Left colon (tissue), 2 donors: ENCODE measurements at places on chromosomes 5 and 9. TPM values are rescaled to one million over a fixed set of nuclear protein-coding genes. Genes with fewer than 3 reads are reported as not detected.
A peak's percentile ranks its signal among the peaks of the same experiment; 100 is the strongest.

DNA sequence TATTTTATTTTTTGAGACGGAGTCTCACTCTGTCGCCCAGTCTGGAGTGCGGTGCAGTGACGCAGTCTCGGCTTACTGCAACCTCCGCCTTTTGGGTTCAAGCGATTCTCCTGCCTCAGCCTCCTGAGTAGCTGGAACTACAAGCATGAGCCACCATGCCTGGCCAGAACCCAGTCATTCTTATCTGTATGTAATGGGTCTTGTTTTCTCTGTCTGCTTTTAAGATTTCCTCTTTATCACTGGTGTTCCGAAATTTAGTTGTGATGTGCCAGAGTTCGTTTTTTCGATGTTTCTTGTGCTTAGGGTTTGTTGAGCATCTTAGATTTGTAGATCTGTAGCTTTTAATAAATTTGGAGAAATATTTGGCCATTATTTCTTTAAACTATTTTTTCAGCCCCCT is 19.2 kb downstream of the SLC25A25 start:
- no peak for DNase-seq

GRCh38 chr5:122937914-122938313 is 92.5 kb downstream of the SNX24 start:
- peak; percentile 11 for DNase-seq

DNA sequence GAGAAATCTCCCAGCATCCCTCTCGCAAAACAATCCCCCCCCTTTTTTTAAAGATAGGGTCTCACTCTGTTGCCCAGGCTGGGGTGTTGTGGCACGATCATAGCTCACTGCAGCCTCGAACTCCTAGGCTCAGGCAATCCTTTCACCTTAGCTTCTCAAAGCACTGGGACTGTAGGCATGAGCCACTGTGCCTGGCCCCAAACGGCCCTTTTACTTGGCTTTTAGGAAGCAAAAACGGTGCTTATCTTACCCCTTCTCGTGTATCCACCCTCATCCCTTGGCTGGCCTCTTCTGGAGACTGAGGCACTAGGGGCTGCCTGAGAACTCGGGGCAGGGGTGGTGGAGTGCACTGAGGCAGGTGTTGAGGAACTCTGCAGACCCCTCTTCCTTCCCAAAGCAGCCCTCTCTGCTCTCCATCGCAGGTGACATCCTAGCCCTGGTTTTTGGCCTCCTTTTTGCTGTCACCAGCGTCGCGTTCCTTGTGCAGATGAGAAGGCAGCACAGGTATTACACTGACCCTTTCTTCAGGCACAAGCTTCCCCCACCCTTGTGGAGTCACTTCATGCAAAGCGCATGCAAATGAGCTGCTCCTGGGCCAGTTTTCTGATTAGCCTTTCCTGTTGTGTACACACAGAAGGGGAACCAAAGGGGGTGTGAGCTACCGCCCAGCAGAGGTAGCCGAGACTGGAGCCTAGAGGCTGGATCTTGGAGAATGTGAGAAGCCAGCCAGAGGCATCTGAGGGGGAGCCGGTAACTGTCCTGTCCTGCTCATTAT is 6.8 kb downstream of the CA9 start:
- no peak for DNase-seq

DNA sequence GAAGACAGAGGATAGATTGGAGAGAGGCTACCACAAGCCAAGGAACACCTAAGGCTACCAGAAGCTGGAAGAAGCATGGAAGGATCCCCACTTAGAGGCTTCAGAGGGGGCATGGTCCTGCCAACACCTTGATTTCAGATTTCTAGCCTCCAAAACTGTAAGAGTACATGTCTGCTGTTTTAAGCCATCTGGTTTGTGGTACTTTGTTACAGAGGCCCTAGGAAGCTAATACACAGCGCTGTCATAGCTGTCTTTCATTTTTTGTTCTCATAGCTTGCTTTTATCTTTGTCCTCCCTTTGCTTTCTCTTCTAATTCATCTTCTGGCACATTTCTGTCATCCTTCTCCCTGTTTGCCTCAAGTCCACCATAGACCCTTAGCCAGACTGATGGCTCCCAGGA is 104.5 kb downstream of the ATP10B start:
- no peak for DNase-seq

DNA sequence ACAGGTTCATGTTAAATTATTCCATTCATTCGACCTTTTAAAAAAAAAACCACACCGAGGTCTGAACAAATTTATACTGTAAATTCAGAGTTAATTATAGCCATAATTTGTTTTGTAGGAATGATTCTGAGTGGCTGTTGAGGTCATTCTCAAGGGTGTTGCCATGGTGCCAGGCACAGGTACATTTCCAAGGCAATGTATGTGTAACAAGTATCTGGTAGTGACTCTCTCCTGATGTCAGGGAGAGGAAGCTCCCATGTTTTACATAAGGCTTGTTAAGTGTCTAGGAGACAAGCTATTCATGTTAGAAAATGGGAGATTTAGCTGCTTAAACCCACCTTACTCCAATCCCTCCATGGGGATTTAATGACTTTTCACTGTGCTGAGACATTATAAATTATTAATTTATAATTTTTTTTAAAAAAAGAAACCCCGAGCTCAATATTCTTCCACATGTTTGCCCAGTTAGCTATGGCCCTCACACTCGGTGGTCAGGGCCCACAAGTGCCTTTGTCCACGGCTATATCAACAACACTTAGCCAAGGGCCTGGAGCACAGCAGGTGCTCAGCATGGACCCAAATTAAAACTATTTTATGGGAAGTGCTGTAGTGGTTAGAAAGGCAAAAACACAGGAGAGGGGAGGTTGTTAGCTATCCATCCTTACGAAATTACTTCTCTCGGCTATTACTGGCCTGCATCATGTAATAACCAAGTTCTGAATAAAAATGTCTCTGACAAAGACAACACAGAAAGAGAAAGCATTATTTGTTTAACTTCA is 154.6 kb upstream of the GNA14 start:
- no peak for DNase-seq

DNA sequence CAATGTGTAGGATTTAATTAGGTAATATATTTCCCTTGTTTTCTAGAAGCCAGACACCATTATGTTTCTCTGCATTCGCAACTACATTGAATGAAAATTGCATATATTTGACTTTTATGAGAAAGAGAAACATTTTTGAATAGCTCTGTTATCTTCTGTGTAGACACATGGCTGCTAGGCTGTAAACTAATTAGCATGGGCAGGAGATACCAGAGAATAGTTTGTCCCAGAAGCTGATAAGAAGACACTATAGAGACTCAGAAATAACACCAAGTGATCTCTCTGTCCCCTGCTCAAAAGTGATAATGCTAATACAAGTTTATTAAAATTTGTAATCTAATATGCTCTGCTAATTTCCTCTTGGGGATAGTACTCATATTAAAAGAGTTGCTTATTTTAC is 198.0 kb upstream of the TUSC1 start:
- no peak for DNase-seq

- DNase-seq = no peak
Measured at GRCh38 chr5:96852759-96853158, 23.5 kb upstream of the ERAP2 start.

GRCh38 chr9:97889941-97890887 is 32.1 kb downstream of the TRMO start:
- no peak for DNase-seq

OLFM1 gene
- 7.8 TPM for total RNA-seq

GRCh38 chr9:35835216-35835632 is 6.2 kb downstream of the TMEM8B start:
- DNase-seq = peak; percentile 39

GRCh38 chr5:144205141-144205551 is 34.5 kb downstream of the KCTD16 start:
- no peak for DNase-seq

- DNase-seq = no peak
Measured at GRCh38 chr5:79077680-79078365, 8.3 kb downstream of the BHMT2 start.

- DNase-seq = no peak
Measured at GRCh38 chr9:21357479-21358460, 7.1 kb upstream of the IFNA6 start.

CARD9 gene
- 0.52 TPM for total RNA-seq

GRCh38 chr9:20995616-20996015 is 35.8 kb downstream of the HACD4 start:
- DNase-seq = no peak

DNA sequence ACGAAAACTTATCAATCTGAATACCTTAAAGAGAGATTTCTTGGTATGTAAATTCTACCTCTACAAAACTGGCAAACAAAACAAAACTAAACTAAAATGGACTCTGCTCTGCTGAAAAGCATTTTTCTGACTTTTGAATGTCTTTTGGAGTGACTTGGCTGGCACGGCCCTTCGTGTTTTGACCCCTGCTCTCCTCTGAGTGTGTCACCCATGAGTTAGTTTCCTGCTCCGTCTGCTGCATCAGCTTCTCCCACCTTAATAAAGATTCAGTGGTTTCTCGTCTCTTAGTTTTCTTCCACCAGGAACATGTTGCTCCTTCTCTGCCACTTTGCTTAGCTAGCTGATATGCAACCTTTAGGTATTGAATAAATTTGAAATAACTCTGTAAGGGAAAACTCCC is 1084.0 kb upstream of the CDH18 start:
- no peak for DNase-seq

PTBP3 gene
- total RNA-seq = 126 TPM

DNA sequence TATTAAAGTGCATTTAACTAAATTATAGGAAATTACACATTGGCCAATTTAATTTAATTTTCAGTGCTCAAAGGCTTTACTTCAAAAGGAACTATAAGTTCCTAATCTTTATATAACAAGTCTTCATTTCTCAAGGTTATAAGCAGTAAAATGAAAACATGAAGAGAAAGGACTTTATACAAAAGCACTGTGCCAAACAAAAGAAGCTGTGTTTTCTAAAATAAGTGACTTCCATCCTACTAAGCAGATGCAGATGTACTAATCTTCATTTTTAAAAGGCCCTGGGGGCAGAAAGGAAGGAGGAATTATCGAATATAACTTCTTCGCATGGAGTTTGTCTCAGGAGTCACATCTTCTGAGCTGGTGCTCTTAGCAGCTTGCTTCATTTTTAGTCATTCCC is 81.4 kb downstream of the SHC3 start:
- DNase-seq = no peak

AQP7 gene
- total RNA-seq = 8.3 TPM

IL31RA gene
- not detected for total RNA-seq

GRCh38 chr5:176525677-176526076 is 11.5 kb downstream of the RNF44 start:
- DNase-seq = no peak

- peak; percentile 25 for DNase-seq
Measured at GRCh38 chr9:129569502-129570449, 51.1 kb downstream of the C9orf50 start.

- peak; percentile 59 for DNase-seq
Measured at GRCh38 chr9:36023260-36024048, 13.3 kb upstream of the RECK start.

- DNase-seq = no peak
Measured at GRCh38 chr5:73229271-73229670, 56.3 kb downstream of the TMEM174 start.

DNA sequence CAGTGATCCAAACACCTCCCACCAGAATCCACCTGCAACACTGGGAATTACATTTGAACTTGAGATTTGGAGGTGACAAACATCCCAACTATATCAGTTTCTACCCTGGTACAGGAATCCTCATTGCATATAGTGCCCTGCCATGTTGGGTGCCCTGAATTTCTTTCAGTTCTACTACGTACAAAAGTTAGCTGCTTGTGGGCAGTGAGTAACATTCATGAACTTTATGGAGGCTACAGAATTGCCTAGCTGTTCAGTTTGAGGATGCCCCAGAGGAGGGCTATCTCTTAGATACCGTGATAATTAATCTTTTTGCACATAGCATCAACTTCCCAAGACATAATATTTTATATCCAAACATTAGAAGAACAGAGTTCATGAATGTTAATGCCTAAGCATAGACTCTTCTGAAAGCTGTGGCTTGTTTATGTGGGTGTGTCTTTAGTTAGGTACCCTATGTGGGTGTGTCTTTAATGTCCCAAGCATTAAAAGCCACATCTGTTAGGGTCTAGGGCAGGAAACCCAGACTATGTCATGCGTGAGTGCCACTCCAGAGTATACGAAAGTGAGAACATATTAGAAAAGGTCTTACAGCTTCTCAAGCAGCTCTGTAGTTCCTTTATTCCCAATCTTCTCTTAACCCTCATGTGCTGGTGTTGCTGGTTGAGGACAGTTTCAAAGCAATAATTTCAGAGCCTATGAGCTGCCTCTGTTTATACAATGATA is 47.0 kb upstream of the CHD1 start:
- DNase-seq = no peak

DNA sequence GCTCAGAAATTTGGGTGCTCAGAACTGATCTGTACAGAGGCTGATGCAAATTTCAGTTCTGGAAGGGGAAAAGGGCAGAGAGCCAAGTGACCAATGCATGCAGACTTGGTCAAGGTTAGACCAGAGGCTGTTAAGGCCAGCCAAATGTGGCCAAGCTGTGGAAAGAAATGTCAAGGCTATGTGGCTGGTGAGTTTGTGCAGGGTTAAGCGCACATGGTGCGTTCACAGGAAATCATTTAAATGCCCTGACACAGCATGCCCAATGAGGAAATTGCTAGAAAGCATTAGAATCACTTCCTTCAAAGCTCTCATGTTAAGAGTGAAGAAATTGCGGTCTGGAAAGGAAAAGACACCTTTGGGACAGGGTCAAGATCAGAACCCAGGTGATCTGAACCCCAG is 58.0 kb downstream of the PTPN3 start:
- no peak for DNase-seq

DNA sequence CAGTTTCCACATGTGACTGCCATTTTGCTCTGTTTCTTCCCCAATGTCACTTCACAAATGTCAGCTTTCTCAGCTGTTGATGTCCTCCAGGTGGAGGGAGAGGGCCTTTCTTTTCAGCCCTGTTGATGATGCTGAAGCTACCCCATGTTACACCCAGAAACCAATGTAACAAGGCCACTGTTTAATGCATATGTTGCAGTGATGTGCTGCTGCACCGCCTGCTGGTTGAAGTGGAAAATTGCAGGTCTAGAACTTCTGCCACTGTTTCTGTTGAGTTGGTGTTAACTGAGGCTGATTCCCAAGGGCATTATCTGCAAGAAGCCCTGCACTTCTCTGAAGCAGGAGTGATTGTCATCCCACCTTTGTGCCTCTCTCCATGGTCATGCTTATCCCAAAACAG is 428.4 kb downstream of the KDM4C start:
- DNase-seq = no peak

INSYN2B gene
- not detected for total RNA-seq

HK3 gene
- 1.3 TPM for total RNA-seq
